ENCODE measurements at places on chromosomes 3 and 15. TPM values are rescaled to one million over a fixed set of nuclear protein-coding genes. Genes with fewer than 3 reads are reported as not detected.

GRCh38 chr3:69451594-69451993 lies 65.7 kb upstream of the FRMD4B start:
- no peak for DNase-seq

DNA sequence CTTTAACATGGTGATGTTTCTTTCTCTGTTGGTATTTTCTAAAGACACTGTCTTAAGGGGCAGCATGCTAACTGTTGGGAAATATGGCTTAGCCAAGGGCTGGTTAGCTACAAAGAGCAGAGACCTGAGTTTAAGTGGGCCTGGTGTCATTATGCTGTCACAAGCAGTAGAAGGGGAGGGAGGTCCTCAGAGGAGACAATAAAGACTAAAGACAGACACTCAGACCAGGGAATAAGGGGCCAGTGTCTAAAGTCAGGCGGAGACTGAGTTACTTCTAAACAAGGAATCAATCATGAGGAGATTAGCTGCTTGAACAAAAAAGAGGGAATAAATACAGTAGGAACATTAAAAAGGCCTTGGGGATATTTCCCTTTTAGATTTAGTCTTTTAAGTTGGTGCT lies 142.7 kb upstream of the DPPA4 start:
- no peak for DNase-seq

DNA sequence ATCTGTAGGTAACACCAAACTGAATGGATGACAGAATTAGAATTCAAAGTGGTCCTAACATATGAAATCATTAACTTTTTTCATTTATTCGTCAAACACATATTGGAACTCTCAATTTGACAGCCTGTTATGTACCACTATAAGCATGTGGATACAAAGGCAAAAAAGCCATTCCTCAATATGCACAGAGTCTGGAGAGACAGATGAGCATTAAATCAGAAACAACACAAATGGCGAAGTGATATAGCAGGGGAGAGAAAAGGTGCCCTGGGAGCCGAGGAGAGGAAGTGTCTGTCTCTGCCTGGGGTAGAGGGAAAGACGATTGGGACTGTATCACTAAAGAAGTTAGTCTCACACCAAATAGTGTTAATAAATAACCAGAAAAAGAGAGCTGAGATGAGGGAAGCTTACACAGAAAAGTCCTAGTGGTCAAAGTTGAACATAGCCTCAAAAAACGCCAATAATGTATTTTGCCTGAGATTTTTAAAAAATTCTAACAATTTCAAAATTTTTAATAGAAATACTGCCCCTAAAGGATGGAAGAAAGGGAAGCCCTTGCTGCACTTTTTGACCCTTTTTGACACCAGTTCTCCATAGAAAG lies 417.5 kb downstream of the TUSC7 start:
- DNase-seq: no peak

GRCh38 chr3:46858456-46858855 lies 4.8 kb downstream of the MYL3 start:
- no peak for DNase-seq

PARP14 gene
- total RNA-seq: 10.6 TPM

CCR8 gene
- not detected for total RNA-seq
